Fibroblast of lung (primary cell): ENCODE measurements at places on chromosomes 7 and 10. TPM values are rescaled to one million over a fixed set of nuclear protein-coding genes. Genes with fewer than 3 reads are reported as not detected.

GRCh38 chr10:77862595-77862994, 64.0 kb downstream of the DLG5 start:
- no peak overlapping the region for H3K27ac ChIP-seq
- no peak overlapping the region for H3K4me3 ChIP-seq
- no peak for DNase-seq

PAPOLB gene
- under 0.01 TPM in 2 replicates for total RNA-seq

CXCL12 gene
- 526 and 611 TPM in 2 replicates for total RNA-seq

GRCh38 chr10:70131560-70131937, 1.1 kb downstream of the AIFM2 start:
- H3K36me3 ChIP-seq = no peaks in the 10 kb centered on the region
- no peaks in the 10 kb centered on the region for H3K27me3 ChIP-seq
- H3K4me1 ChIP-seq = peaks cover 10% of the 10 kb centered on the region
- DNase-seq = no peak

GRCh38 chr7:153590136-153590535, 462.1 kb upstream of the DPP6 start:
- no peak for DNase-seq
- no peak overlapping the region for H3K27ac ChIP-seq
- H3K27me3 ChIP-seq = no peaks in the 10 kb centered on the region
- H3K36me3 ChIP-seq = no peaks in the 10 kb centered on the region
- no peak overlapping the region for H3K4me3 ChIP-seq
- no peaks in the 10 kb centered on the region for H3K4me1 ChIP-seq

UTF1 gene
- not detected in 2 replicates for total RNA-seq

ADCY1 gene
- total RNA-seq = 0.51 and 2.5 TPM in 2 replicates

DNA sequence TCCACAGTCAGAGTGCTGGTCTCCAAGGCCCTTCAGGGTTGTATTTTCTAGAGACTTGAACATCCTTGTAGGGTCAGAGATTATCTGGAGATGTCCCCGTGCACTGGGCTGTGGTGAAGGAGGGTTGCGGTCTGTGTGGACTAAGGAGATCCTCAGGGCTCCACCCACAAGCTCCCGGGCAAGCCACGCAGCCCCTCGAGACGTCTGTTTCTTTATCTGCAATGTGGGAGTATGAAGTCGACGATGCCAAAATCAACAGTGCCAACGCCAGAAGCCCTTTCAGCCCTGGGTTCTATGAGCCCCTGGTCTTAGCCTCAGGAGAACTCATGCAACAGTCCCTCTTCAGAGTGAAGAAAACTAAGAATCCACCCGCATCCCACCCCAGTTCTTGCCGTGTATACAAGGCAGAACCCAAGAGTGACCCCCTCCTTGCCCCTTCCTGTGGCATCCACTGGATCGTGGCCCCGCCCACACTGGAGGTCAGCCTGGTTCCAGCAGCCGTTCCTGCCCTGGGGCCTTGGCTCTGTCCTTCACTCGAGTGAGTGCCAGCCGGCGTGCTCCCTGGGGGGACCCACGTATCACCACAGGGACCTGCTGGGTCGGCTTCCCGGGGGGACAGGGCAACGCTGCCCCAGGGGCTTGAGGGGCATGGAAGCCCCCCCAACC, 6.0 kb upstream of the SHH start:
- DNase-seq = no peak
- H3K36me3 ChIP-seq = no peaks in the 10 kb centered on the region
- no peaks in the 10 kb centered on the region for H3K4me1 ChIP-seq
- H3K27ac ChIP-seq = no peak overlapping the region
- H3K4me3 ChIP-seq = no peak overlapping the region
- H3K27me3 ChIP-seq = peaks cover 11% of the 10 kb centered on the region

- no peak overlapping the region for H3K27ac ChIP-seq
- H3K4me1 ChIP-seq = no peaks in the 10 kb centered on the region
- no peaks in the 10 kb centered on the region for H3K27me3 ChIP-seq
- DNase-seq = no peak
Observed at GRCh38 chr10:3077509-3077908, 10.2 kb downstream of the PFKP start.

GRCh38 chr7:22231806-22232205, 125.1 kb downstream of the RAPGEF5 start:
- no peak overlapping the region for H3K4me3 ChIP-seq
- H3K27me3 ChIP-seq = no peaks in the 10 kb centered on the region
- H3K4me1 ChIP-seq = no peaks in the 10 kb centered on the region
- no peak for DNase-seq
- H3K36me3 ChIP-seq = no peaks in the 10 kb centered on the region
- H3K27ac ChIP-seq = no peak overlapping the region

DNA sequence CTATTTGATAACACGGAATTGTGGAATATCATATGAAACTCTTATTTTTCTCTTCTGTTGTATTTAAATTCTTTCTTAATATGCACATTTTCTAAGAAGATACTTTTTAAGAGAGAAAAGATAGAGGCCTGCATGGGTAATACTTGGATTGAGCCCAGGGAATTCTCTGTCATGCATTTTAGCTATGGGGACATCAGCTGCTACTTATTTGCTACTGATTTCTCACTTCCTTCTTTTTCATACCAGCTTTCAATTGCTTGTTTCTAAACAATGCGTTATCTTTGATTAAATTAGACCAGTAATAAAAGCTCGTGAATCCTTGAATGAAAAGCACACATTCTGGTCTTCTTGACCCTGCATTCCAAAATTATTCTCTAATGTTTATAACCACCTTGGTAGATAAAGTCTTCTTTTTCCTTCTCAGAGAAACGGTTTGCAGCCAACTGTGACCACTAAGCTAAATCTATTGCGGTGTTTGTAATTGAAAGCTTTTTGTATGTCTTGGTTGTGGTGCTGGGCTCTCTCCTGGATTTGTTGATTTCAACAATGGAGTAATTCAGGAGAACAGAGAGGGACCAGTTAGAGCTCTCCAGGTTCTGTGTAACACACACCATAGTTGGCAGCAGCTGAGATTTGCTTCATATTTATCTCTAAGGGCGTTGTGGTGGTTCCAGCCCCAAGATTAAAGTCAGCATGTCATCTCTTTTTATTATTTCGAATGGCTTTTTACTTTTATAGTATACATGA, 139.3 kb downstream of the PPP1R9A start:
- H3K27me3 ChIP-seq = no peaks in the 10 kb centered on the region
- DNase-seq = peak; percentile 57
- H3K27ac ChIP-seq = no peak overlapping the region
- no peaks in the 10 kb centered on the region for H3K36me3 ChIP-seq
- no peak overlapping the region for H3K4me3 ChIP-seq

HOXA11 gene
- not detected in 2 replicates for total RNA-seq

CUBN gene
- total RNA-seq = 0.51 and 1.3 TPM in 2 replicates

DNA sequence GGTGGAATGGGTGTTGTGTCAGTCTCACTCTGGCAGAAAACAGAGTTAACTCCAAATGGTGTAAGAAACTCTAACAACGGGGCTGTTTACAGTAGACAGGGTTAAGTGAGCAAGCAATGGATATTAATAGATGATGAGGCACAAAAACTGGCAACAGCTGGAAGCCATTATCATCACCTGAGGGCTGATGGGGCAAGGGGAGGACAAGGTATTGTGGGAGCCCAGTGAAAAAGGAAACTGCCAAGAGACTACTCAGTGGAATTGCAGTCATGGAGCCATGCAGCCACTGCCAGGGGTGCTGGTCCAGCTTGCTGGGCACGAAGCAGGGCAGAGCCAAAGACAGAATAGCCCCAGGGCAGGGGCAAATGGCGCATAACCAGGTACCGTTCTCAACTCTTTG, 260.7 kb downstream of the BICC1 start:
- no peaks in the 10 kb centered on the region for H3K27me3 ChIP-seq
- H3K36me3 ChIP-seq = no peaks in the 10 kb centered on the region
- no peak overlapping the region for H3K4me3 ChIP-seq
- peaks cover 8% of the 10 kb centered on the region for H3K4me1 ChIP-seq
- DNase-seq = peak; percentile 13

DNA sequence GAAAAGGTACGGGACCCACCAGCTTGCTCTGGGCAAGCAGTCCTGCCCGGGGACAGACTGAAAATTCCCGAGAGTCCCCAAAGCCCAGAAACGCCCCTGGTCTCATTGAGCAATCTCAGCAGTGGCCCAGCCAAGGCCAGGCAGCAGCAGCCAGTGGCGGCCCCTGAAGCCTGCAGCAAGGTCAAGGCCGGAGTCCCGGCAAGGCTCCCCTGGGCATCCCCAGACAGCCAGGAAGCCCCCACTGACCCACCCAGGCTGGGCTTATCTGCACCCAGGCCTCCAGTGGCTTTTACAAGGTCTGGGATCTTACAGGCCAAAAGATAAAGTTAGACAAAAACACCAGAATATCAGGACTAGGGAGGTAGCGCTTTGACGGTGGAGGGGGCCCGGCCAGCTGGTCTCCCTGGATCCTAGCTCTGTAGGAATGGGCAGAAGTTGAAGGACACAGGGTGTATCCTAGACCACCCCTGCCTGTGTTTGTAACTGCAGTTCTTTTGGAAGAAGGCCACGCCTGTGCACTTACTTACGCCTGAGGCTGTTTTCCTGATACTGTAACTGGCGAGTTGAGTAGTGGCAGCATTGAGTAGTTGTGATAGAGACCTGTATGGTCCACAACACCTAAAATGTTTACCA, 130.5 kb upstream of the NPS start:
- H3K27ac ChIP-seq = no peak overlapping the region
- DNase-seq = no peak
- H3K27me3 ChIP-seq = no peaks in the 10 kb centered on the region
- H3K36me3 ChIP-seq = peaks cover 4% of the 10 kb centered on the region

DNA sequence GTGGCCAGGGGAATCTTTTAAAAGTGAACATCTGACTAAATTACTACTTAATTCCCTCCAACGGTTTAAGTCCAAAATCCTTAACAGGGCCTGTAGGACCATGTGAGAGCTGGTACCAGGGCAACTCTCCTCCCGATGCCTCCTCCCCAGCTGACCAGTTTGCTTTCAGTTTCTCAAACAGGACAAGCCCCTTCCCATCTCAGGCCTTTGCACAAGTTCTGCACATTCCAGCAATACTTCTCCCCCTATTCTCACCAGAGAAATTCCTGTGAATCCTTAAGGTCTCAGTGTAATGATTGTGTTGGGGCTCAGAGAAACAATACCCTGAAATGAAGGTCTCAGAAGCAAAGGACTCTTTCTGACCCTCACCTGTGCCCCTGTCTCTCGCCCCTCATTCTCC, 8.0 kb upstream of the CALHM1 start:
- no peak overlapping the region for H3K27ac ChIP-seq
- no peaks in the 10 kb centered on the region for H3K36me3 ChIP-seq
- peaks cover 2% of the 10 kb centered on the region for H3K4me1 ChIP-seq
- DNase-seq = peak; percentile 42
- H3K27me3 ChIP-seq = no peaks in the 10 kb centered on the region
- no peak overlapping the region for H3K4me3 ChIP-seq

GRCh38 chr10:62335326-62335725, 38.8 kb upstream of the ZNF365 start:
- no peak overlapping the region for H3K27ac ChIP-seq
- H3K27me3 ChIP-seq = no peaks in the 10 kb centered on the region
- H3K4me3 ChIP-seq = no peak overlapping the region
- no peaks in the 10 kb centered on the region for H3K36me3 ChIP-seq
- no peaks in the 10 kb centered on the region for H3K4me1 ChIP-seq

CCNY gene
- total RNA-seq = 34.7 and 38.5 TPM in 2 replicates

GRCh38 chr10:117710181-117710798, 167.7 kb downstream of the EMX2 start:
- no peaks in the 10 kb centered on the region for H3K36me3 ChIP-seq
- no peak overlapping the region for H3K4me3 ChIP-seq
- no peak for DNase-seq
- H3K27ac ChIP-seq = no peak overlapping the region

ACTA2 gene
- total RNA-seq = 78.4 and 78.6 TPM in 2 replicates

GRCh38 chr7:31874631-31875386, 187.8 kb downstream of the PPP1R17 start:
- no peak for DNase-seq
- no peak overlapping the region for H3K27ac ChIP-seq
- no peaks in the 10 kb centered on the region for H3K27me3 ChIP-seq
- peaks cover 2% of the 10 kb centered on the region for H3K36me3 ChIP-seq
- H3K4me3 ChIP-seq = no peak overlapping the region

DNA sequence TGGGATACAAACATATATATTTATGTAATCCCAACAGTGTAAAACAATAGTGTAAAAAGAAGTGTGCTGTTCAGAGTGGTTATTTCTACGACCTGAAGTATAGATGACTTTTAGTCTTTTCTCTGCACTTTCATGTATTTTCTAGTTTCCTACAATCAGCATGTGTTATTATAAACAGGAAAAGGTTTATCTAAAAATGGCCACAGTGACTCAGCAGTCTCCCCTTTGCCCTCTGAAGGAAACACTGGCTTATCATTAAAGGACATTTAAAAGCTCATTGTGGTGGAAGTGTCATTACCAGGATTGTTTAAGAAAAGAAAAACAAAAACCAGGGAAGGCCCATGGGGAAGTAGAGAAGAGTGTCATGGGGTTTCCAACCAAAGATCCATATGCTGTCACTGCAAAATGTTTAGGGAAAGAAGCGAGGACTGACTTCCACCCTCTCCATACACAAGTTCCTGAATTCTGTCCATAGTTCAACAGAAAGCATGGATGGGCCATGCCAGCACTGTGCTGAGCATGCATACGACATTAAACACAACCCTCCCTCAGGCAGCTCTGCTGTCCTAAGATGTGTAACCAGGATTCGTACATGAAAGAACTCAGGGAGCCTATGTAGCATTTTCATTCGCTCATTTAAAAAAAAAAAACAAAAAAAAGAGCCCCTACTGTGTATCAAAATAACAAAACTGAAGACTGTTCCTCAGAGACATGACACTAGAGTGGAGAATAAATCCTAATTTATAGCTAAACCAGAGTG, 10.2 kb downstream of the CYREN start:
- H3K4me1 ChIP-seq = peaks cover 15% of the 10 kb centered on the region
- no peak overlapping the region for H3K4me3 ChIP-seq
- peak; percentile 52 for DNase-seq
- peak overlapping the region; percentile 40 for H3K27ac ChIP-seq

WBP1L gene
- 28.8 and 40.0 TPM in 2 replicates for total RNA-seq

RAMP3 gene
- total RNA-seq = under 0.01 and 0.17 TPM in 2 replicates

DNA sequence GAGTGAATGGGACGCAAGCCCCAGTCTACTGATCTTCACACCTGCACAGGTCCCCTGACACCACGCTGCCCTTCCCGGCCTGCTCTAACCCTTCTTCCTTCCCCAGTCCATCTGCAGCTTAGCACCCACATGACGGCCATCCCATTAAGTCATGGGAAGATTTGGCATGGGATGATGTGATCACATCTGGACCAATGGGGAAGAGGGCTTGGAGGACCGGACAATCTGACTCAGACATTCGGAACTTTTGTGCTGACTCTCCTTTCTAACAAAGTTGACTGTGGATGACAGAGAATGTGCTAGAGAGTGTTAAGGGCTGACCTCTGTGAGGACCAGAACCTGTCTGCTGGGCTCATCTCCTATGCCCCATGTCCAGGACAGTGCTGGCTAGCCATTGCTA, 15.6 kb downstream of the CXCL12 start:
- no peaks in the 10 kb centered on the region for H3K27me3 ChIP-seq
- no peak overlapping the region for H3K27ac ChIP-seq
- DNase-seq = no peak
- H3K4me1 ChIP-seq = no peaks in the 10 kb centered on the region
- peaks cover 2% of the 10 kb centered on the region for H3K36me3 ChIP-seq

LRRN3 gene
- 0.26 and 1.8 TPM in 2 replicates for total RNA-seq

TFR2 gene
- under 0.01 TPM in 1 of 2 replicates, not detected in the other for total RNA-seq
